ENCODE measurements at places on chromosomes 12 and 14. TPM values are rescaled to one million over a fixed set of nuclear protein-coding genes. Genes with fewer than 3 reads are reported as not detected.

The LRRC23 gene
- total RNA-seq: 15.5 TPM

The CABP1 gene
- not detected for total RNA-seq

The NRL gene
- total RNA-seq: 8.8 TPM

The KRT5 gene
- not detected for total RNA-seq

The INSM2 gene
- total RNA-seq: not detected

DNA sequence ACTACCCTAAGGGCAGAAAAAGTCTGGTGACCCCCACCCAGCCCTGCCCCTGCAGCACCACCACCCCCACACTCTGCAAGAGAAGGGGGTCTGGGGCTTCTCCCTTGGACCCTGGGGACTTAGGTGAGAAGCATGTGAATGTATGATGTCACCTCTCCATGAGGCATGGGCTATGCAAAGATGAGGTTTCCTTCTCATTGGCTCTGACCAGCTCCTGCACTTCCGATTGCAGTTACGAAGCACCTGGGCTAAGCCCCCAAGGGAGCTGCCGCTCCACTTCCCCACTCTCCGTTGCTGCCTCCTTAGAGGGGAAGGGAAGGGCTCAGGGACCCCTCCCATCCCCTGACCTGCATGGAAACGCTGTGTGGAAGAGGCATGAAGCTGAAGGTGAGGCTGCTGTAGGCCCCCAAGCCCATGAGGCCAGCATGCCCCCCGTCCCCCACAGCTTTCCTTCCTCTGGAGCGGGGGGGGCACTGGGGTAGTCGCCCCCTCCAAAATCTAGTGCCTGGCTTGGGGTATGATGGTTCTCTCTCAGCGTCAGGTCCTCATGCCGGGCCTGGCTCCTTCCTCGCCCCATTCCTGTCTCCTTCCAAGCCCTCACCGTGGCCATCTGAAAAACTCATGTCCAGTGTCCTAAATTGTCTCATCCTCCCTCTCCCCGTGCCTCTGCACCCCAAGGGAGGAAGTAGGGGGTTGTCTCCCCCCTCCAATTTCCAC is 5.5 kb upstream of the DDX23 start:
- DNase-seq: peak; percentile 61

- no peak for DNase-seq
Observed at GRCh38 chr12:2262449-2262848, 209.7 kb downstream of the CACNA1C start.
